ENCODE measurements at places on chromosomes 5 and 9.
A peak's percentile ranks its signal among the peaks of the same experiment; 100 is the strongest.

- no peak overlapping the region for H3K4me3 ChIP-seq
- DNase-seq: no peak
- no peaks in the 10 kb centered on the region for H3K27me3 ChIP-seq
- no peaks in the 10 kb centered on the region for H3K36me3 ChIP-seq
- no peaks in the 10 kb centered on the region for H3K4me1 ChIP-seq
- H3K27ac ChIP-seq: no peak overlapping the region
Observed at GRCh38 chr9:82101475-82101874, 112.9 kb downstream of the SPATA31D1 start.

DNA sequence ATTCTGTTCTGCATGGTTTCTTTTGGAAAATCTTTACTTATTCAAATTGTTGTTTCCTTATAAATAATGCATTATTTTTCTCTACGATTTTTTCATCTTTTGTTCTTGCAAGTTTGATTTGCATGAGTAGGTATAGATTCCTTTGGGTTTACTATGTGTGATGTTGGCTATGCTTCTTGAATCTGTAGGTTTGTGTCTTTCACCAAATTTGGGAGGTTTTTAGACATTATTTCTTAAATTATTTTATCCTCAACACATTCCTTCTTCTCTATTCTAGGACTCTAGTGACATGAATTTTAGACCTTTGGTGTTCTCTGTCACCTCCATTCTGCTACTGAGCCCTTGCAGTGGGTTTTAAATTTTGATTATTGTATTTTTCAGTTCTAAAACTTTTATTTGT is 219.0 kb downstream of the CWC27 start:
- no peaks in the 10 kb centered on the region for H3K27me3 ChIP-seq
- peaks cover 25% of the 10 kb centered on the region for H3K36me3 ChIP-seq
- no peak for DNase-seq
- H3K4me1 ChIP-seq: no peaks in the 10 kb centered on the region
- H3K27ac ChIP-seq: no peak overlapping the region

- H3K36me3 ChIP-seq: no peaks in the 10 kb centered on the region
- H3K27me3 ChIP-seq: no peaks in the 10 kb centered on the region
- peaks cover 7% of the 10 kb centered on the region for H3K4me1 ChIP-seq
- no peak overlapping the region for H3K27ac ChIP-seq
- H3K4me3 ChIP-seq: no peak overlapping the region
- no peak for DNase-seq
Observed at GRCh38 chr9:137484551-137485315, 25.6 kb upstream of the NSMF start.

DNA sequence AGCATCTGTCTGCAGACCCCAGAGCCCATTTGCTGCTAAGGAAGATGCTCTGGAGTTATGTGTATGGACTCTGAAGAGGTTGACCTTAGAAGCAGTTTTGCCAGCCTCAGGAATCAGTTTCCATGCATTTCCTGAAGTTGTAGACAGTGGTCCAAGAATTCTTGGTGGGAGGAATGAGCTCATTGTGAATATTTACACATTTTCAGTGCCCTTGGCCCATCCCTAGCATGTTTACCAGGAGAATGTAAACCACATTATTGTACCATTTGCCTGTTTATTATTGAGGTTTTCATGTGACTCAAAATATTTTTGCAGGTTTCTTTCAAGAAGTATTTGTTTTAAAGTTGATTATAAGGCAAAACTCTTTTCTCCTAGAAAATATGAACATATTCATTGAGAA is 93.8 kb downstream of the NXNL2 start:
- DNase-seq: no peak
- H3K27me3 ChIP-seq: peaks cover 3% of the 10 kb centered on the region
- H3K4me3 ChIP-seq: no peak overlapping the region
- H3K4me1 ChIP-seq: no peaks in the 10 kb centered on the region
- H3K36me3 ChIP-seq: no peaks in the 10 kb centered on the region

DNA sequence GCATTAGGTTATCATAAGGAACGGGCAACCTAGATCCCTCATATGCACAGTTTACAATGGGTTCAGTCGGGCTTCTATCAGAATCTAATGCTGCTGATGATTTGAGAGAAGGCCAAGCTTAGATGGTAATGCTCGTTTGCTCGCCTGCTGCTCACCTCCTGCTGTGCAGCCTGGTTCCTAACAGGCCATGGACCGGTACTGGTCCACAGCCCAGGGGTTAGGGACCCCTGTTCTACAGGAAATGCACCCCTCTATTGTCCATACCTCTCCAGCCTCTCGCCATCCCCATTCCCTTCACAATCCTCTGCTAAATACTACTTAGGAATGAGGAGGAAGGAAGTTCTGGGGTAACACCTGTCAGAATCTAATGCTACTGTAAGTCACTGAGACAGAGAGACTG is 75.1 kb downstream of the OXCT1 start:
- H3K36me3 ChIP-seq: peaks cover 38% of the 10 kb centered on the region
- H3K27me3 ChIP-seq: no peaks in the 10 kb centered on the region
- DNase-seq: no peak
- H3K4me3 ChIP-seq: no peak overlapping the region
- peaks cover 6% of the 10 kb centered on the region for H3K4me1 ChIP-seq

- no peak overlapping the region for H3K27ac ChIP-seq
- no peaks in the 10 kb centered on the region for H3K36me3 ChIP-seq
- peaks cover under 1% of the 10 kb centered on the region for H3K27me3 ChIP-seq
- H3K4me3 ChIP-seq: no peak overlapping the region
Observed at GRCh38 chr5:57505272-57506200, 22.9 kb upstream of the ACTBL2 start.

DNA sequence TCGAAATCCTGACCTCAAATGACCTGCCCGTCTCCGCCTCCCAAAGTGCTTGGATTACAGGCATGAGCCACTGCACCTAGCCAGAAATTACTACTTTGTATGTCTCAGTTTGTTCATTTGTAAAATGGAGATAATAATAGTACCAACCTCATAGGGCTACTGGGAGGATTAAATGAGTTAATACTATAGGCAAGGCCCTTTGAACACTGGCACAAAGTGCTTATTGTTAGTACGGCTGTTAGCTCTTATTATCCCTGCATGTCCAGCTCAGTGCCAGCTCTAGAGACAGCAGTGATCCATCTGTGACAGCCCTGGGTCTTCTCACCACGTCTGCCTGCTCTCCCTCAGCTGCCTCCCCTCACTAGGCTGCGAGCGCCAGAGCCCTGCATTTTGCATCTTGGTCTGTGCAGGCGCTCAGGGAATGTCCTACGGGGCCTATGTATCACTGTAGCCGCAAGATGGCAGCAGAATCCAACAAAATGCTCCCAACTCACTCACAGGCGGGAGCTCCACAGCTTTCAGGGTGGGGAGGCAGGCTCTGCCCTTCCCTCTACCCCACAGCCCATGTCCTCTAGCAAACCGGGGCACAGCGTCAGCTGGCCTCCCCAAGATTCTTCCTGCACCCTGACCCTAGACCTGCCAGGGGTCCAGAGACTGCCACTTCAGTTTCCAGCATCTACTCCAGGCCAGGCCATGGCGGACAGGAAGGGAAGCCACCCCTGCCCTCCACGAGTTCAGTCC is 17.7 kb upstream of the AKNA start:
- H3K27me3 ChIP-seq: no peaks in the 10 kb centered on the region
- no peak overlapping the region for H3K4me3 ChIP-seq
- H3K4me1 ChIP-seq: peaks cover 2% of the 10 kb centered on the region
- H3K36me3 ChIP-seq: no peaks in the 10 kb centered on the region
- no peak overlapping the region for H3K27ac ChIP-seq

- H3K27ac ChIP-seq: no peak overlapping the region
- H3K4me3 ChIP-seq: no peak overlapping the region
- no peaks in the 10 kb centered on the region for H3K36me3 ChIP-seq
- H3K4me1 ChIP-seq: no peaks in the 10 kb centered on the region
- H3K27me3 ChIP-seq: no peaks in the 10 kb centered on the region
Observed at GRCh38 chr5:117261948-117262571, 687.4 kb upstream of the SEMA6A start.

DNA sequence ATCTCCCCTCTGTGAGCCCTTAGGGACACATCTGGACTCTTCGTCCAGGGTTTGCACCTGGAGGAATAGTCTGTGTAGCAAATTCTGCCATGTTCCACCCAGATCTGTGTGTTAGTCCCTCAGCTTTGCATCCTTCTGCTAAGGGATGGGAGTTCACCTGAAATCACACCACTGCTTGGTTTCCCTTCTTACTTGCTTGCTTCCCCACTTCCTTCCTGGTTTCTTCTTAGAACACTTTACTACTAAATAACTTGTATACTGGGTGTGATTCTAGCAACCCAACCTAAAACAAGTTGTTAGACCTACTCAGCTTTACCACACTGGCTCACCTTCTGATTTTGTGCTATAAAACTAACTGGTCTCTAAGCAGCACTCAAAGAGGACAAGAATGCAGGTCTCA is 202.6 kb upstream of the MAP3K1 start:
- H3K4me3 ChIP-seq: no peak overlapping the region
- no peaks in the 10 kb centered on the region for H3K27me3 ChIP-seq
- H3K27ac ChIP-seq: peak overlapping the region; percentile 73
- DNase-seq: no peak
- peaks cover 62% of the 10 kb centered on the region for H3K4me1 ChIP-seq
- peaks cover 14% of the 10 kb centered on the region for H3K36me3 ChIP-seq

DNA sequence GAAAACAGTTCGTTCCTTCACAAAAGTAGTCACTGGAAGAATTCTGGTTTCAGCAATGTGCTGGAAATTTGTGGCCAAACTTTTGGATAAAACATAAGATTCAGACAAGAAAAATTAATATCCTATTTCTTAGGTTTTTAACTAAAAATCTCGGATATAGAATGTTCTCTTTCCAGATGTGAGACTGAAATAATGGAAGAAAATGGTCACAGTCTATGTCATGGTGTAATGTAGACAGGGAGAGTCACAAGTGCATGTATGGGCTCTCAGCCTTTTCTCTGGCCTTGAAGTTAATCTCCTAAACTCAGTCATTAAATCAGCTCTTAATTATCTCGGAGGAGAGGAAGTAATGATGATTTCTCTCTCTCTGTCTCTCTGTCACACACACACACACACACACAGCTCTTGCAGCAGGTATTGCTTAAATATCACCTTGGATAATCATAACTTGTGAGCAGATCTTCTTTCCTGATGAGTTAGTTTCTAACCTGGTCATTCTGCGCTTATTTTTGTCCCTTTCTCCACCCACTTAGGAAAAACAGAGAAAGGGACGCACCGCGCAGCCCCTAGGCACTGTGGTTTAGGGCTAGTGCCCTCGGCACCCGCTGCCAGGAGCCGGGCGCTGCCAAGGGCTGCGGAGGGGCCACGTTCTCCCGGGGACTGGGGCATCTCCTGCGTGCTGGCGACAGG is 672 bp upstream of the ITGA2 start:
- no peaks in the 10 kb centered on the region for H3K36me3 ChIP-seq
- peak overlapping the region; percentile 65 for H3K4me3 ChIP-seq
- peaks cover 51% of the 10 kb centered on the region for H3K27me3 ChIP-seq
- DNase-seq: peak; percentile 36
- H3K27ac ChIP-seq: no peak overlapping the region
- peaks cover 23% of the 10 kb centered on the region for H3K4me1 ChIP-seq

- no peaks in the 10 kb centered on the region for H3K36me3 ChIP-seq
- H3K4me3 ChIP-seq: no peak overlapping the region
- peaks cover 2% of the 10 kb centered on the region for H3K4me1 ChIP-seq
- H3K27me3 ChIP-seq: no peaks in the 10 kb centered on the region
- no peak overlapping the region for H3K27ac ChIP-seq
Observed at GRCh38 chr5:100697970-100698369, 162.8 kb downstream of the FAM174A start.

- no peak for DNase-seq
- H3K27ac ChIP-seq: no peak overlapping the region
- no peaks in the 10 kb centered on the region for H3K36me3 ChIP-seq
- H3K4me3 ChIP-seq: no peak overlapping the region
Observed at GRCh38 chr5:135467051-135467625, 15.0 kb upstream of the TIFAB start.

DNA sequence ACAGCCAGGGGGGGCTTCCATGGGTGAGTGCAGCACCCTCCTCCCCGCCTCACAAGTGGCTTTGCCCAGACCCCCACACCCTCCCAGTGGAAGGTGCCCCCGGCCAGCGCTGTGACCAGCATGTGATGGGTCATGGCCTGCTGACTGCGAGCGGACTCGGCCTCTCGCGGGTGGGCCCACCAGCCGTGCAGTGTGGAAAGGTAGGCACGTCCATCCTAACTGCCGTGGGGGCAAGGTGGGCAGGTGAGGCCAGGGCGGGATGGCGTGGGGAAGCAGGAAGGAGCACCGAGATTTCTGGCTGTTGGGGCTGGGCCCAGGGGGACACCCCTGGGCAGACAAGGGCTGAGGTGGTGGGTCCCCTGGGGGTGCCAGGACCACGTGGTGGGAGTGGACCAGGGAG is 12.1 kb downstream of the SOHLH1 start:
- DNase-seq: no peak
- peaks cover 3% of the 10 kb centered on the region for H3K27me3 ChIP-seq
- no peaks in the 10 kb centered on the region for H3K36me3 ChIP-seq
- H3K4me3 ChIP-seq: no peak overlapping the region
- H3K27ac ChIP-seq: no peak overlapping the region
- no peaks in the 10 kb centered on the region for H3K4me1 ChIP-seq

- H3K36me3 ChIP-seq: peaks cover 25% of the 10 kb centered on the region
- H3K4me1 ChIP-seq: peaks cover 40% of the 10 kb centered on the region
- no peaks in the 10 kb centered on the region for H3K27me3 ChIP-seq
- no peak for DNase-seq
Observed at GRCh38 chr9:77731008-77731698, 83.0 kb upstream of the GNA14 start.

- H3K4me1 ChIP-seq: peaks cover 49% of the 10 kb centered on the region
- peak; percentile 12 for DNase-seq
- H3K27me3 ChIP-seq: no peaks in the 10 kb centered on the region
- H3K36me3 ChIP-seq: peaks cover 11% of the 10 kb centered on the region
- H3K27ac ChIP-seq: peak overlapping the region; percentile 60
Observed at GRCh38 chr5:76406673-76407072, 3.6 kb downstream of the IQGAP2 start.

DNA sequence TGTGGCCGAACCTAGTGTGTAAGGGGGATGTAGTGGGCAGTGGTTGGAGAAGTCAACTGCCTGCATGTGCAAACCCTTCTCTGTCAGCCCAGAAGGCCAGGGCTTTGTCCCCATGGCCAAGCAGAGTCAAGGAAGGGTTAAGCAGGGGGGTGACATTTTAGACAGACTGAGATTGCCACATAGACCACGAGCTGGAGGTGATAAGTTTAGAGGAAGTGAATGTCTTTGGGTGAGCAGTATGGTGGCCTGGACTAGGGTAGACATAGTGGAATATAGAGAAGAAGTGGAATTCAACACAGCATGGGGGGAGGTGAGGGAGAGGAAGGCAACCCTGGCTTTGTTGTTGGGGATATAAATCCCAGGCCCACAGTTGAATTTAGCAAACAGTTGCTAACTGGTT is 38.7 kb upstream of the CDKN2AIPNL start:
- H3K27me3 ChIP-seq: no peaks in the 10 kb centered on the region
- no peak for DNase-seq
- H3K4me3 ChIP-seq: no peak overlapping the region
- no peak overlapping the region for H3K27ac ChIP-seq
- H3K4me1 ChIP-seq: peaks cover 4% of the 10 kb centered on the region

DNA sequence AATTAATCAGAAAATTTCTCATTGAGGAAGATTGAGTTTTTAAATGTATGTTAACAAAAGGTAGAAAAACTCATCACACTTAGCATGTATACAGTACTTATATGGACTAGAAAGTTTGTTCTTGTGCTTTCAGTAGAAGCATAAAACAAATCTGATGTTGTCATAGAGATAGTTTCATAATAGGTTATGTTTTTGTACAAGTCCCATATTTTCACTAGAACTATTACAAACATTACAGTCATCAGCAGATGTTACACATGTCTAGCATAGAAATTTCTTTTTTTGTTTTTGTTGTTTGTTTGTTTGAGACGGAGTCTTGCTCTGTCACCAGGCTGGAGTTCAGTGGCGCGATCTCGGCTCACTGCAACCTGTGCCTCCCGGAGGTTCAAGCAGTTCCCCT is 131.4 kb downstream of the COMMD10 start:
- no peak for DNase-seq
- H3K36me3 ChIP-seq: peaks cover 6% of the 10 kb centered on the region
- H3K27ac ChIP-seq: no peak overlapping the region
- H3K27me3 ChIP-seq: no peaks in the 10 kb centered on the region
- H3K4me1 ChIP-seq: no peaks in the 10 kb centered on the region

All from activated CD8-positive, alpha-beta T cell treated with anti-CD3 and anti-CD28 coated beads for 36 hours (primary cell).